ENCODE measurements at places on chromosomes 7 and 10.

DNA sequence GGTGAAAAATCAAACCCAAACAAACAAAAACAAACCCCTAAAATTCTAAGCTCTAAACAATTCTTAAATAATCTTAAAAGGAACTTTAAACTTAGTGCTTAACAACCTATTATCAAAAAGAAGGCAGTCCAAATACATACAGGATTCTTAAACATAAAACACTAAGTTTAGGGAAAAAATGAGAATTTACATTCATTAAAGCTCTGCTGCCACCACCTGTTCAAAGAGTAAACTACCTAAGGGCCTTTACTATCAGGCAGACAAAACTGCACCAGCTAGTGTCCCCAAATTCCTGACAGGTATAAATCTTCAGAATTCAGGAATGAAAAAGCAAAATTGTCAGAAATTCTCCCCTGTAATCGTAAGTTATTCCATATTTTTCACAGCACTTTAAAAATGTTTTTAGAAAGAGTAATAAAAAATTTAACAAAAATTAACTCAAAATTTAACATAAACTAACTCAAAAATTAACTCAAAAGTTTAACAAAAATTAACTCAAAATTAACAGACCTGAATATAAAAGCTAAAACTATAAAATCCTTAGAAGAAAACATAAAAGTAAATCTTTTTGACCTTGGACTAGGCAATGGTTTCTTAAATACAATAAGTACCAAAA is 55.1 kb downstream of the PDZD8 start:
- DNase-seq, result no peak

DNA sequence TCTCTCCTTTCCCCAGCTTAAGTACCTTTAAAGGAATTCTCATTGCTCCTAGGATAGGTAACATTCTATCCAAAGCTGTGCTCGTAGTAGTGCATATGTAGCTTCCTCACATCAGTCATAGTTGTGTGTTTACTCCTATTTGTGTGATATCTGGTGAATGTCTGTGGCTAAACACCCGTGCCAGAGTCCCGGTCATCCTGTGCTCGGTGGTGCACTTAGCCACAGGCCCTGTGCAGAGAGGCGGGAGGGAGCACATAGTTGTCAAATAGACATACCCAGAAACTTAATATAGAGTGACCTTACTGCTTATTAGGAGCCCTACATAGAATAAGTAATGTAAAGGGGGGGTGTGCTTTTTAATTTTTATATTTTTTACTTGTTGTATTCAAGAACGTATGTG is 76.6 kb downstream of the RBM33 start:
- no peak for DNase-seq

DNA sequence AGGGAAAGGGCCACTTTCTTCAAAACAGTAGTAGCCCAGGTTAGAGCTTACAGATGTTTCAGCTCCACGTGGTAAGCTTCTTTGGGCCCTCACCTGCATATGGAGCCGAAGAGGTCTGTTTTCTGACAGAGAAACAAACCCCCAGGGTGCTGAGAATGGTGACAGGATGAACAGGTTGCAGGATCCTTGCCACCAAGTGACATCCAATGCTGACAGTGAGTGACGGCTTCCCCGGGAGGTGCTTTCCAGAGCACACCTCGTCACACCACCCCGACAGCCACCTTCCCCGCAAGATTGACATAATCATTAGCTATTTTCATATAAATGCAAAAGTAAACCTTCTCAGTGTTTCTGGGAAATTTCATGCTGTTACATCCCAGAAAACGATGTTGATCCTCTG is 109.3 kb upstream of the BTBD16 start:
- DNase-seq, result no peak

GRCh38 chr10:11114269-11114668 is 96.6 kb downstream of the CELF2 start:
- DNase-seq, result no peak

DNA sequence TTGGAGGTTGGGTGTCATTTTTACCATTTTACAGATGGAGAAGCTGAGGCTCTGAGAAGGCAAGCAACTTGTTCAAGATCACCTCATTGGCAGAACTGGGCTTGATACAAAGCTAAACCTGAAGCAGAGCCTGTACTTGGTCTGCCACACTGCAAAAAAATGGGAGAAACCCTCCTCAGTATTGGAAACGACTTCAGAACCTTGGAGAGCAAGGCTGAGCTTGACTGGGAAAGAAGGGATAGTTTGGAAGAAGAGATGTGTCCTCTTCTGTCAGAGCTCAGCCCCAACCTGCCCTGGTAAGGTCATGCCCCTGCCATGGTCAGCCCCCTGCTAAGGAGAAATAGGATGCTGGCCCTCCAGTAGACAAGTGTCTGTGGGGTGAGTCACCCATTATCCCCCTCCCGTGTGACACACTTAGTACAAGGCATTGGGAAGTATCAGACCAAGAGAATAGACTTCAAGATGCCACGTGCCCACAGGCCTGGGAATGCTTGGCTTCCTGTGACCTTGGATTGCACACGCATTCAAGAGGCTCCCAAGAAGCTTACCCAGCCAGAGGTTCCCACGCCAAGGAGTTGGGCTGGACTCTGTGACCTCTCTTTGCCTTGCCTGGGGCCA is 56.2 kb upstream of the SMNDC1 start:
- DNase-seq, result no peak

GRCh38 chr10:57621466-57621865 is 646.2 kb downstream of the IPMK start:
- DNase-seq, result no peak

DNA sequence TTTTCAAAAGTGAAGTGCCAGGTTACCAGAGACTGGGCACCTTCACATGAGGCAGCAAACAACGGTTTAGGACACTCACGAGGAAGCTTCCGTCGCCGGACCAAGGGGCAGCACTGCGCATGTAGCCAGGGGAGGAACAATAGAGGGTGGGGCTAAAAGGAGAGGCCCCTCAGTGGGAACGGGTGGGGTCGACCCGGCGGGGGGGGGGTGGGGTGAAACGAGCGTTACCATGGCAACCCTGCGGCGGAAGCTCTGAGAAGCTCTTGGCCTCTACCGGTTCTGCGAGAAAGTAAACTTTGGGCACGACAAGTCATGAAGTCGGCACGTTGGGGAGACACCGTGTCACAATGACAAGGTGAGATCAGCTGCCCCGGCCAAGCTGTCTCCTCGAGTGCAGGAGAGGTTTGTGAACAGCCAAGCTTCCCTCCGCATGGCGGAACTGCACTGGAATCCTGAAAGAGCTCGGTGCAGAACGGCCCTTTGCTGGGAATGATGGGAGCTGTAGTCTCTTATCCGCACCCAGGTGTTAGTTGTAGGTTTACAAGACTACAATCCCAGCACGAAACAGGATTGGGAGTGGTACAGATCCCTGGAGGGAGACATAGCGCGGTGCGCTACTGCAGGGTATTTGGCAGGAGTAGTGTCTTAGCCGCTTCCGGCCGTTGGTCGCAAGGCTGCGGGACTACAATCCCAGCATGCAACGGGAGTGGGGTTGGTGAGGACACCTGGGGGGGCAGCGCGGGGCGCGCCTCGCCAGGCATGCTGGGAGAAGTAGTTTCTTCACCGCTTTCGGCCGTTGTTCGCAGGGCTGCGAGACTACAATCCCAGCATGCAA is 72.8 kb upstream of the ZNF722 start:
- no peak for DNase-seq

DNA sequence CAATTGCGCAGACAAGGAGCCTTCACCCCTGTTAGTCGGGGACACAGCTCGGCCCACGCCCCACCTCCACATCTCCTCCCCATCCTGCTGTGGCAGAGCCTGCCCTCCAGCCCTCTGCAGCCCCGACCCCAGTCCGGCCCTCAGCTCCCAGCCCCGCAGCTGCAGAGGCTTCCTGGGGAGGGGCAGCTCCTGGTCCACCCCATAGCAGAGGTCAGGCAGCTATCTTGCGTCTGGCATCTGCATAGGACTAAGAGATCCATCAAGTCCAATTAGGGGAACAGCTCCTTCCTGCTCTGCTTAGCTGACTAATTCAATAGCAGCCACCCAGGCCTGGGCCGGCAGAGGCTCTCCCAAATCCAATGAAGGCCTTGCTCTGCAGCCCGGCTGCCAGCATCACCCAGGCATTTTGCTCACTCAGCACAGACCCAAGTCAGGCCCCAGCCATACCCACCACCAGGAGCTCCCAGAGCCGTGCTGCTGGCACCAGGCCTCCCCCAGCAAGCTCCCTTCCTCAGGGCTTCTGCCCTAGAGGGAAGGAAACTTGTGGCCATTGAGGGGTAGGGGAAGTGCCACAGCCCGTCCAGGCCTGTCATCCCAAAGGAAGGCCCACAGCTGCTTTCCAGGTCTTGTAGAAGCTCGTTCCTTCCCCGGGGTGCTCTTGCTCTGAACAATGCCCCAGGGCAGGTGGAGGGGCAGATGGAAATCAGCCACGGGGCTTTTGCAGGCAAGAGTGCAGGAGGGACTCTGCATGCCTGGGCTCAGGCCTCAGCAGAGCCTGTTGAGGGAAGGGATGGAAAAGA is 106.2 kb upstream of the RET start:
- no peak for DNase-seq

DNA sequence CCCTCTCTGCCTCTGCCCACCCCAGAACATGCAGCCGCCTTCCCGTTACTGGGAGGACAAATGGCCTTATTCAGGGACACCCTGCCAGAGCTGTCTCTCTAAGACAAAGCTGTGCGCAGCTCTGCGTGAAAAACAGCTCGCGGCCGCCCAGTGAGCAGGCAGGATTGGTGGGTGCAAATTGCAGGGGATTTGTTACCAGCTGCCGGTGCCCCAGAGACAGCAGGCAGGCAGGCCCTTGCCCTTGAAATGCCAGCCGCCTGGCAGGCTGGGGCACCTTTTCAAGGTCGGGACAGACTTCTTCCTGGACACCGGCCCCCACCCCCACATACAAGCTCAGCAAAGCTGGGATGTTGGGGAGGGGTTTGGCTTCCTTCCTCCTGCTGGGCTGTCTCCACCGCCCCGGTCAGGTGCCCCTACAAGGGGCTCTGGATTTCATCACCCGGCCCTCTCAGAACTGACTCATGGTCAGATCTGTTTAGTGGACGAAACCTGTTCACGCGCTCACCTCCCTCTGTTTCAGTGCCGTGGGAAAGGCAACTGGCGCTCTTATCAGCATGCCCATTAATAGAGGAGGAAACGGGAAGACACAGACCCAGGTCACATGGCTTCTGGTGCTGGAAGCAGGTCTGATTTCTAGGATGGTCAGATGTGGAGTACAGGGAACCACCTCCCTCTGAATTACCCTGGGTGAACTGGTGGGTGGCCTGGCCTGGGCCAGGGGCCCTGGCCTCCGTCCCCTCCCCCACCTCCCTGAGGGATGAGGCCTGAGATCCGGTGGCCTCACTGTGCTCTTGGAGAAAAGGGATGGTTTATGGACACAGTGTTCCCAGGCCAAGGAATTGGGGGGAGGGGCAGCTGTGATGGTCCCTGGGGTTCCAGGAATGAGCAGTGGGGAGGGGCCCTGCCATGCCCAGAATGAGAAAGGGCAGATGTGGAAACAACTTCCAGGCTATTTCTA is 123.9 kb upstream of the PPIF start:
- DNase-seq, result no peak

DNA sequence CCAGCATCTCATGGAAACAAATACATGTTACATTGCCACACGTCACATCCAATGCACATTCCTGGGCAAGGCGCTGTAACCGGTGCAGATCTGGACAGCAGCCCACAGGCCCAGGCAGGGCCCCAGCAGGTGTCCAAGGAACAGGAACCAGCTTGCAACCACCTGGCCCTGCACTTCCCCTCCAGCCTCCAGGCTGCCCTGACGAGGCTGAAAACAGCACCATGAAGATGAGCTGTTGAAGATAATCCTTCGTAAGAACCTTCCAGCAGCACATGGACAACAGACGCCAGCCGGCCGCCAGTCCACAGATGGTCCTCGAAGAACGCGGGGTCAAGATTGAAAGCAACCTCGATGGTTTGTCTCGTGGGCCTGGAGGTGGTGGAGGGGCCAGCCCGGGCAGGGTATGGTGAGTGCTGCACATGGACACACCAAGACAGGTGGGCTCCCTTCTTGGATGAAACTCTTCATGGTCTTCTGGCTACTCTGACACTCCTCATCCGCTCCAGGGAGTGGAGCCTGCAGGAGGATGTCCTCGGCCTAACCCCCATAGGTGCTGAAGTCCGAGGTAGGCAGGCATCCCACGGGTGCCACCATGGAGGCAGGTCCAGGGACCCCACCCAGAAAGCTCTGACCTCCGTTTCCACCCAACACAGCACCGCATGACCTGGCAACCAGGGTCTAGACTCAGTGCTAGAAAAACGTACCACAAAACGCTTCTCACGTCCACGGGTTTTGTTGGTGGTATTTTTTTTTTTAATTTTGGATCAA is 22.9 kb downstream of the PDGFA start:
- no peak for DNase-seq

GRCh38 chr7:156220078-156220605 is 407.9 kb upstream of the SHH start:
- no peak for DNase-seq

GRCh38 chr7:27586825-27587224 is 75.9 kb downstream of the HIBADH start:
- DNase-seq, result peak; percentile 26

DNA sequence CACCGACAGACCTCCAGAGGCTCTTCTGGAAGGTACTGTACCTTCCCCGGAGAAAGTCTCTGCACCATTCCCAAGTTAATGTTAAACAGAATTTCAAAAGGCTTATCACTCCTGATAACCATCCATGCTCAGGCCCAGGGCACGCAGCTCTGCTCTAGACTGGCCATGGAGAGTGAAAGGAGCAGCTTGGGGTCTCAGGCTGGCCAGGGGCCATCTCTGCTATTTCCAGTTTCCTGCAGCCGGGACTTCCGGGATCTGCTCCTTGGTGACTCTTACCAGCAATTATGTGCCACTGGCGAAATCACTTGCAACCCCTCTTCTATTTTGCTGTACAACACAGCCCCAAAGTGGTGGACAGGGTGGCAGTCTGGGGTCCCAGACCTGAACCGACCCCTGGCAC is 6.0 kb downstream of the CLDN15 start:
- DNase-seq, result no peak

DNA sequence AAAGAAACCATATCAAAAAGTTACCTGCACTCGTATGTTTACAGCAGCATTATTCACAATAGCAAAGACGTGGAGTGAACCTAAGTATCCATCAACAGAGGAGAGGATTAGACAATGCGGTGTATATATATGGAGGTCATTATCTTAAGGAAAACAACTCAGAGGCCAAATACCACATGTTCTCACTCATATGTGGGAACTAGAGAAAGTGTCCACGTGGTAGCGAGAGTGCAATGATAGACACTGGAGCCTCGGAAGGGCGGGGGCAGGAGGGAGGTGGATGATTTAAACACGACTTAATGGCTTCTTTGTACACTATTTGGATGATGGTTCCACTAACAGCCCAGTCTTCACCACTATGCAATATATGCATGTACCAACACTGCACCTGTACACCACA is 40.1 kb upstream of the RNF32 start:
- DNase-seq, result no peak

DNA sequence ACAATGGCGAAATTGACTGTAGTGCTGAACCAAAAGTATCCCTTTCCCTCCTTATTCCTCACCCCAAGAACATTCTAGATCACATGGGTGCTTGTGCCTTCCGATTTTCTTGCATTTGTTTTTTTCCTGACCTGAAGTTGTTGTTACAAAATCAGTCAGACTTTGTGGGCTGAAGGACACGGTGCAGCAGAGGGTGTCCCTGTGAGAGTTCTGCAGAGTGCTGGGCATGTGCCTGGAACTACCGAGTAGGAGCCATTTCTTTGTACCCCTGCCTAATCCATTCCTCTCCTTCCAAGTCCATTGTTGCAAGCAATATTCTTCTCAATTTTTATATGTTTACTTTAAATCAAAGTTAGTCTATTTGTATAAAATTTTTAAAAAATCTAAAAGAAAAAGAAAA is 35.3 kb upstream of the GJD4 start:
- DNase-seq, result no peak

- peak; percentile 74 for DNase-seq
Measured at GRCh38 chr7:80630608-80631405, 7.6 kb upstream of the CD36 start.

GRCh38 chr7:3884543-3884942 is 583.5 kb downstream of the SDK1 start:
- no peak for DNase-seq

All from NCI-H187 treated with DMSO at 0.1 percent for 48 hours (cell line).